ENCODE measurements at places on chromosomes 3 and 15.

DNA sequence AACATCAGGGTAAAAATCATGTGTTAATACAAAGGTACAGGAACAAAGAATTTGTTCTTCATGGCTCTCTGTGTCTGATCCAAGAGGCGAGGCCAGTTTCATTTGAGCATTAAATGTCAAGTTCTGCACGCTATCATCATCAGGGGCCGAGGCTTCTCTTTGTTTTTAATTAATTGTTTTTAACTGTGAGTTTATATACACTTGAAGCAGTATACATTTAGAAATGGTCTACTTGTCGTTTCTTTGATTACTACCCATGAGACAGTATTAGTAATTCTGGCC is 21.2 kb upstream of the OCA2 start:
- no peak for DNase-seq

- DNase-seq, result no peak
Observed at GRCh38 chr3:109177908-109178307, 41.4 kb downstream of the C3orf85 start.

DNA sequence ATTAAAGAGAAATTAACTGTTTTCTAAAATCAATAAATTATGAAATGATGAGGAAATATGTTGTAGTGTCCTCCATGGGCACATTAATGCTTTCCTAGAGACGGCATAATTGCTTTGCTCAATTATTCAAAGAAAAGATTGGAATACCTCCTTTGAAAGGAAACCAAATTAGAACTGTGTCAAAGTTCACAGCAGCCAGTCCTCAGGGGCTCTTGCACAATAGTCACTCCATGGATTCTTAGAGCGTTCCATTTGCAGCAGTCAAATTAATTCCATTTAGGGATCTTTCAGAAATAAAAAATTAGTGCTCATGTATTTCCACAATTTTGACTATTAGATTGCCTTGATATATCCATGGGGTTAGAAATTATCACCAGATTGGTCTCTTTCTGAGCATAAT is 841.6 kb upstream of the DPPA4 start:
- DNase-seq, result no peak

DNA sequence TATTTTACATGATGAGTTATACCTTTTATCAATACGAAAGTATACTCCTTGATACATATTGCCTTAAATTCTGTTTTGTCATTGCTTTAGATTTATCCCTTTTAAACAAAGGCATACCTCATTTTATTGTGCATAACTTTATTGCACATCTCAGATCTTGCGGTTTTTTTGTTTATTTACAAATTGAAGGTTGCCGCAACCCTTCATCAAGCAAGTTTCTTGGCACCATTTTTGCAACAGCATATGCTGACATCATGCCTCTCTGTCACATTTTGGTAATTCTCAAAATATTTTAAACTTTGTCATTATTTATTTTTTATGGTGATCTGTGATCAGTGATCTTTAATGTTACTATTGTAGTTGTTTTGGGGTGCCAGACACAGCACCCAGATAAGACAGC is 20.9 kb downstream of the SNRK start:
- DNase-seq, result no peak

DNA sequence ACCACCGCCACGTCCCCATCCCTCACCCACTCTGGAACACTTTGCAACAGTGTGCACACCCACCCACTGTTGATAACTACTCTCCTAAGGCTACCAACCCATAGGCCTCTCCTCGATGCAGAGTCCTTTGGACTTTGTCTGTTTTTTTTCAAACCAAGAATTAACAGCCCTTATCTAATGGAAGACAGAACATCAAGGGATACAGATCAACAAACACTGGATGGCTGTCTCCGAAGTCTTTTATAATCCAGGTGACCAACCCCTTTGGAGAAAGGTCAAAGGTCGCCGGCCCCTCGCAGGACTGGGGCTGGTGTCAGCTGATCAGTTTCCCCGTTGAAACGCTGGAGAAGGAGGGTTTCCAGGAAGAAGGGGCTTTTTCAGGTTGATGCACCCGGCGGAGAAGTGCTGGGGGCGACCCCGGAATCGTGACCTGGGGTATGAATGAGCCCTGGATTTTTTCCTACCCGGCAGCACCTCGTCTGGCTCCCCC is 532 bp downstream of the B4GALT4 start:
- peak; percentile 51 for DNase-seq

DNA sequence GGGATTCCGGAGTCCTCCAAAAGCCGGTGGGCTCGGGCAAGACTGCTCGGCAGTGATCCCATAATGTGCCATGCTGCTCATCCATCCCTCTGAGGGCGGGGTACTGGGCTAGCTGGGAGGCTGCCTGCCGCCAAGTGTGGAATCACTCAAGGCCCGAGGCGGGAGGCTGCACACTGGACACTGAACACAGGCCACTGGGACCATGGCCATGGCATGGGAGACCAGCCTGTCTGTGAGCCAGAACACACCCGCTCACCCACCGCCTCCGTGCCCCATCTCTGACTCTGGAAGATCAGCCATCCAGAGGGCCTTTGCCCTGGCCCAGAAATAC is 1.4 kb downstream of the C3orf22 start:
- DNase-seq, result no peak

DNA sequence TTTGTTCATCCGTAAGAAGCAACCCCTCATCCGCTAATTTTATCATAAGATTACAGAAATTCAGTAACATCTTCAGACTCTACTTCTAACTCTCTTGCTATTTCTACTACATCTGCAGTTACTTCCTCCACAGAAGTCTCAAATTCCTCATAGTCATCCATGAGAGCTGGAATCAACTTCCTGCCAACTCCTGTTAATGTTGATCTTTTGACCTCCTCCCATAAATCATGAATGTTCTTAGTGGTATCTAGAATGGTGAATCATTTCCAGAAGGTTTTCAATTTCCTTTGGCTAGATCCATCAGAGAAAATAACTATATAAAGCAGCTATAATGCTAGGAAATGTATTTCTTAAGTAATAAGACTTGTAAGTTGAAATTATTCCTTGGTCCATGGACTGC is 115.1 kb downstream of the TAFA4 start:
- no peak for DNase-seq

GRCh38 chr15:76346669-76347481 is 10.3 kb downstream of the ISL2 start:
- DNase-seq, result peak; percentile 20

- DNase-seq, result no peak
Observed at GRCh38 chr3:52811452-52812011, 16.9 kb downstream of the ITIH3 start.

DNA sequence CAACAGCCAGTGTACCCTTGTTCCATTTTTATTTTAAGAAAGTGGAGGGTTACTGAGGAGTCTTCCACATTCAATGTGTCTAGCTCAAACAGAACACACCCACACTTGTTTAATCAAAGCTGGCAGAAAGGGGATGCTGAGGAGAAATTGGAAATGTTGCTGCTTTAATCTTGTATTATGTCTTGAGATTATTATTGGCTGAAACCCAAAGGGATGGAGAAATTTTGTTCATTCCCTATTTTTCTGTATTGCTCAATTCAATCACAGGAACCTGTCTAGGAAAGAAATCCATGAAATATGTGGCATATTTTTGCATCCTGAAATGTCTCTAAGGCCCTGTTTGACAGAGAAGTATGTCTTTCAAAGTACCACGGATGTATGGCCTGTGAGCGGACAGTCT is 238.0 kb downstream of the MYRIP start:
- DNase-seq, result no peak

GRCh38 chr3:81968658-81969057 is 207.2 kb upstream of the GBE1 start:
- DNase-seq, result no peak

- no peak for DNase-seq
Observed at GRCh38 chr3:37756311-37756710, 105.4 kb upstream of the CTDSPL start.

- DNase-seq, result no peak
Observed at GRCh38 chr3:127772827-127773751, 49.2 kb downstream of the MGLL start.

DNA sequence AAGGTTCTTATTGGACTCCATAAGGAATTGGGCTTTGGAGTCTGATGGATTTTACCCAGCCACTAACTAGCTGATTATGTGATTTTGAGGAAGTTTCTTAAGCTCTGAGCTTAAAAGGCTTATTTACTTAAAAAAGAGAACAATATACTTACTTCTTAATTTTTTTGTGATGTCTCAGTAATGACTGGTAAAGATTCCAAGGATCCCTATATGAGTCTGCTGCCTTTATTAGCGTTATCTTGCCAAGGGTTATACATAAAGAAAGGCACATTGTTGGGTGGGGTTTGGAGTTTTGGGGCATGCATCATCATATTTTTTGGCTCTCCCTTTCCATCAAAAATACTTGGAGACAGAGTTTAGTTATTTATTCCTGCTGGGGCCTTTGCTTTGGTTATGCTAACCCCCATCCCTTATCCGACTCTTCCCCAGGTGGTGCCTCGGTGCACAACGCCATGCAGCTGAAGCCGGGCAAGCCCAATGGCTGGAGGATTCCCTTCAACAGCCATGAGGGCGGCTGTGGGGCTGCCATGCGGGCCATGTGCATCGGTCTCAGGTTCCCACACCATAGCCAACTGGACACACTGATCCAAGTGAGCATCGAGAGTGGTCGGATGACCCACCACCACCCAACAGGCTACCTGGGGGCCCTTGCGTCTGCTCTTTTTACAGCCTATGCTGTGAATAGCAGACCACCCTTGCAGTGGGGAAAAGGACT is 6.7 kb downstream of the ADPRH start:
- DNase-seq, result peak; percentile 38

DNA sequence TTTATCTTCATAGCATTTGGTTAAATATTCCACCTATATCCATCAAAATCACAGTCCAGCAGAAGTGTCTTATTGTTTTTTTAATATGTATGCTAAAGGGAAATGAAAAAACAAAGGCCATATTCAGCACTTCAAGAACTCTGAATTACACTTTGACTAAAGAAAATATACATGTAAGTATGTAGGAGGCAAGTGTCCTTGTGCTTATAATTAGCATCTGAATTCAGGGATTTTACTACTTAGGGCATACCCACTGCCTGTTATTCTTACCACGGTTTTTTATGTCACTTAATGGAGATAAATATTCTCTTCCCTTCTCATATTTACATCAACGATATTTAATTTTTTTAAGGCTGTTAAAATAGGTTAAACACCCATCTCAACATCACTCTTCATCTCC is 117.3 kb downstream of the TBC1D5 start:
- no peak for DNase-seq

DNA sequence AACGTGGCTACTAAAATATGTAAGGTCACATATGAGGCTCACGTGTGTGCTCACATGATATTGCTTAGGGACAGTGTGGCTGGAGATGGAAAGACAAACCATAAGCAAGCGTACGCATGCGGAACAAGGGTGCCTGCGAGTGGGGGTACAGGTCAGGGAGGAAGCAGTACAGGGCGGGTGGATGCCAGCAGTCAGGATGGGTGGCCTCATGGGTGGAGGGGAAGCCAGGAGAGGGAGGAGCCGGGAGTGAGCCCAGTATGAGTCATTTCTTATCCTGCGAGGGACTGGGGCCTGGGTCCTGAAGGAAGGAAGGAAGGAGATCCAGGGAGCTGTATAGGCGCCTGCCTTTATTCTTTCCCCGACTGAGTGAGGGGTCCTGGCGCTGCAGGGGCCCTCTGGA is 42.0 kb upstream of the CGNL1 start:
- DNase-seq, result no peak
